Cortex of kidney (tissue), 1 donor: ENCODE measurements at places on chromosomes 2 and 18.

DNA sequence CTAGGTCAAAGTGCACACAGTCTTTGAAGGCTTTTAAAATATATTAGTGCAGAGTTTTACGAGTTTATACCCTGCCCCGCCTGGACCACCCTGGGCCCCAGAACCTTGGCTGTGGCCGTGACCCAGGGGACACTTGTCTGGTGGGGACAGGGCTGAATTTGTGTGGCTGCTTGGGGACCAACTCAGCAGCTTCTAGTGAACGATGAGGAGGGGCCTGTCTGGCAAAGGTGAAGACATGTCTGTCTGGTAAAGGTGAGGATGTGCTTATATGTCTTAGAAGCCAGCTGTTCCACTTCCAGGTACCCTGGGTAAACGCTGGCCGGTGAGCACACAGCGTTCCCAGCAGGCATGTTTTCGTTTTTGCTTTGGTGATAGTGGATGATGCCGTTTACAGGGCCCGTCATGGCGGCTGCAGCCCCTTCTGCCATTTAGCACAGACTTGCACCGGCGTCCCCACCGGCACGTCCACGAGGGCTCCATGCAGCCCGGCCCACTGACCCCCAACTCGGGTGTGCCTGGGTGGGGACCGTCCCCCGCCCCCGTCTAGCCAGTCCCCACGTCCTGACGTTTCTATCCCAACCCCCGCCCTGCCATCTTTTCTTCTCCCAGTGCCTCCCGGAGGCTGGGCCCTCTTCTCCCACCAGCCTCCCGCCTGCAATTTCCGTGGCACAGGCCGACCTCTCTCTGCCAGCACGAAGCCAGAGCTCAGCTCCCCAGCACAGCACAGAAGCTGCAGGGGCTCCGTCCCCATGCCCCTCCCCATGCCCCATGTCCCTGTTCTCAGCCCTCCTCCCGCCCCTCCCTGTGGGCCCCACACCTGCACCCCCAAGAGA is 67.8 kb downstream of the SLC66A2 start:
- DNase-seq, result no peak

DNA sequence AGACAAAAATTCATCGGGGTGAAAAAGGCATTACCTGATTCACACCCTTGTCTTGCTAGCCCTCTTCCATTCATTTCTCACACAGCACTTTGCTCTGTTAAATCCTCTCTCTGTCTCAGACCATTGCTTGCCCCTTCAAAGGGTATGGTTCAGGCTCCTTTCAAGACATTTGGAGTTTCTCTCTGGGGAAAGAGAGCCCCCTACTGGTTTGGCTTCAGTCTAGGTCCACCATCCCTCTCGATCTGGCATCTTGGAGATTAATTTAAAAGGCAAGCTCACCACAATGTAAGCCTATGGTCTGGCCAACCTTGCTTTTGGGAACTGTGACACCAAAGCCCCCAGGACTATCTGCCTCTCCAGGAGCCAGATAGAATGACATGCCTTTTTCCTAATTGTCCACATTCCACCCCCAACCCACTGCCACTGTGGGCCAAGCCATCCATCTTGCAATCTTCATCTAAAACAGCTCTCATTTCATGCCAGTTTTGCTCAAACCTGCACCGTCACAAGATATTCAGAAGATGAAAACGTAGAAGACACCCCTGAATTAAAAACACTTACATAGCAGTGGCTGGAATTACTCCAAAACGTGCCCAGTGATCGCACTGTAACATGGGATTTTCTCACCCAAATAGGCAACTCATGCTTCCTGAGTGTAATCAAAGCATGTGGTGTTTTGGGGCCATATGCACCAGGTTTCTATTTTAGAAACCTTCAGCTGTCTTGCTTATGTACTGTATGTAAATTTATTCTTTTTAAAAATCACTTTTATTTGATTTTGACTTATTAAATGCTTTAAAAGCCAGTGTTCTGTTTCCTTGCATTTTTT is 93.9 kb downstream of the FARSB start:
- DNase-seq, result no peak

DNA sequence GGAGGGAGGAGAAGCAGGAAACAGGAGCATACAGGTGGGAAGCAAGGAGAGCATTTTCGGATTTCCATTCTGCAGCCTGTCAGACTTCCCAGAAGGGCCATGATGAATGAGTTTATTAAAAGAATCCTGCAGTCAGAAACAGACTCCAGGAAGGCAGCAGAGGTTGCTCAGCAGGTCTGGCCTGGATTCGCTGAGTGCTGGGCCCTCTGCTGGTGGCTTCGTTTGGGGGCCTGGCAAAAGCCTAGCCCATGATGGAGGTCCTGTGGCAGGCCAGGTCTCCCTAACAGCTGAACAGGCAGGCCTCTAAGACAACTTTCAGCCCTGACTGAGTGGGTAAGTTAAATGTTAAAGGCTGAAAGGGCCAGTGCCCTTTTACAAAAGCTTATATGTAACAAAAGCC is 108.2 kb upstream of the CAPN13 start:
- DNase-seq, result no peak

- no peak for DNase-seq
Measured at GRCh38 chr18:79527656-79528315, 132.1 kb downstream of the NFATC1 start.

DNA sequence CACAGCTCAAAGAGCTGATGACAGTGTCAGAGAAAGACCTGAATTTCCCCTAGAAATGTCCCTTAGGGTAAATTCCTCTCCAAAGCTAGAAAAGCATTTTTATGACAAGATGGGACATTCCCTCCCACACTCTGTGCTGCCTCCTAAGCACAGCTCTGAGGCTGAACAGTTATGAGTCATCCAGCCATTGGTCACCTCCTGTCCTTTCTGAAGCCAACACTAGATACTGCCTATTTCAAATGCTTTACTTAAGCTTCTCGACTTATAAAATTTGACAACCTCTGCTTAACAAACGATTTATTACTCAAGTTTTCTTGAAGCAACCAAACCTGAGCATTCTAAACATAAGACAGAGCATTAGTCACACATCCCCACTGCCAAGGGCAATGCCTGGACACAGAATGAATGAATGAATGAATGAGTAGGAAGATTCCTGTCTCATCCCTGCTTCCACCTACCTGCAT is 35.4 kb downstream of the B4GALT6 start:
- DNase-seq, result no peak

DNA sequence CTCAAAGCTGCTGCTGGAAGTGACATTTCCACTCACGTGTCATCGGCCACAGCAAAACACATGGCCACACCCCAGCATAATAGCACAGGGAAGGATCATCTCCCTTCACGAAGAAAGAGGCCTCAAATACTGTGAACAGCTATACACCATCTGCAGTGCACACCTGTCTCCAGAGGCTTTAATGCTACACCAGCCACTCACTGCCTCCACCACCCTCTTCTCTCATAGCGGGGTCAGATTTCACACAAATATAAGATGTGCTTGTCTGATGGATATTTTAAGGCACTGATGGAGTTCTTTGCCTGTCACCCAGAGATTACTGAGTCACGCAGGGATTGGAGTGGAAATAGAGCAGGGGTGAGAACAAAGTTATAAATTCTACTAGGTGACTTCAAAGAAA is 374.0 kb downstream of the ZNF516 start:
- DNase-seq, result no peak

DNA sequence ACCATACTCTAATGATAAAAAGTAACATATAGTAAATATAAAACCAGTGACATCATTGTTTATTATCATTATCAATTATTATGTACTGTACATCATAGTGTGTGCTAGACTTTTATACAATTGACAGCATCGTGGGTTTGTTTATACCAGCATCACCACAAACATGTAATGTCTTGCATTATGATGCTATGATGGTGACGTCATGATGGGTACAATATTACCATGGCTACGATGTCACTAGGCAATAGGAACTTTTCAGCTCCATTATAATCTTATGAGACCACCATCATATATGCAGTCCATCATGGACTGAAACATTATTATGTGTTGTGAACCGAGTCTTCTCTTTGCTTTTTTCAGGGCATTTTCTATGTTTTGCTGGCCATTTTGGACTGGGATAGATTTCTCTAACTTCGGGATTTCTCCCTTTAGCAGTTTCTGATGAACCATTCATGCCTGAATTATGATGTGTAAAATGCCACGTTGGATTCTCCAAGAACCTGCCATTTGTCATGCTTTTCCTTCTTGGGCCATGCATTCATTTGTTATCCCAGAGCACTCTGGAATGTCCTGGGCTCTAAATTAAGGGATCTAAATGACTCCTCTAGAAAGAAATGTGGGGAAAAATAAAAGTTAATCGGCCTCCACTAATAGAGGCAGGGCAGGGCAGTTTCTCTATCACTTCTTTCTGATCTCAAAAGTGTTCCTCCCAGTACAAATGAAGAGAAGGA is 325.6 kb upstream of the TNP1 start:
- no peak for DNase-seq

GRCh38 chr2:99079226-99079625 is 62.3 kb upstream of the C2orf15 start:
- DNase-seq, result no peak

GRCh38 chr18:22172120-22172582 is 2.8 kb downstream of the GATA6 start:
- no peak for DNase-seq

DNA sequence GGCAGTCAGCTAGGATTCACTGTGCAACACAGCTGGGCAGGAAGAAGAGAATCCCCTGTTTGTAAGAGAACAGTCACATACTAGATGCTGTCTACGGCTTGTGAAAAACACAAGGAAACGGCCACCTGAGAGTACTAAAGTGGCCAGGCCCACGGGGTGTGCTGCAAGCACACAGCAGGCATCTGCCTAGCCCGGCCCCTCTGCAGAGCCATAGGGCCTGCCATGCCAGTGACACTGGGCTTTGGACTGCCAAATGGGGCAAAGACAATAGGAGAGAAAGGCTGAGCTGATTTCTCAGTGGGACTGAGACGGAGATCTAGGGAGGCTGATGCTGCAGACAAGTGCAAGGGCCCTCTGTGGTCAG is 10.3 kb downstream of the TUBB6 start:
- no peak for DNase-seq

DNA sequence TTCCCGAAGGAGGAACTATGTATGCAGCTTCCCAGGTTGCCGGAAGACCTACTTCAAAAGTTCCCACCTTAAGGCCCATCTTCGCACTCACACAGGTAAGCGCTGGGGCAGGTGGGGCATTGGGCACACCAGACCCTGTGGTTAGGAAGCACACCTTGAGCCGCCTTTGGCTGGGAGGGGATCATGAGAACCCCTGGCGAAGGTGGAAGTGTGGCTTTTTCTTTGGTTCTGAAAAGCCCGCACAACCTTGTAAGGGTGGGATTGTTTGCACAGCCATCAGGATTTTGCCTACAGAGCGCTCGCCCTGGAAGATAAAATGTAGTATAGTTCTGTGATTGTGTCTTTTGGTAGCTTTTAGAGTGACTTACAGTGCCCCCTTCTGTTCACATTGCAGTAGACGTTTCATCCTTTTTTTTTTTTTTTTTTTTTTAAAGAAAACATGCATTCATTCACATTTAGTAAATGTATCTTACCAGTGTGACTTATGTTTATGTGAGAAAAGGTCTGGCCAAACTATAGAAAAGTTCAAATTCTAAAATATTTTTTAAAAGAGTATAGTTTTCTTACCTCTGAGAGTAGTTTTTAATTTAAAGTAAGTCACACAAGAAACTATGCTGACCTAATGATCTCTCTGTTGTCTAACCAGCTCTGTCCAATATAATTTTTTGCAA is 5.3 kb downstream of the KLF11 start:
- DNase-seq, result no peak

- DNase-seq, result no peak
Measured at GRCh38 chr2:37541516-37541915, 129.9 kb downstream of the CDC42EP3 start.

DNA sequence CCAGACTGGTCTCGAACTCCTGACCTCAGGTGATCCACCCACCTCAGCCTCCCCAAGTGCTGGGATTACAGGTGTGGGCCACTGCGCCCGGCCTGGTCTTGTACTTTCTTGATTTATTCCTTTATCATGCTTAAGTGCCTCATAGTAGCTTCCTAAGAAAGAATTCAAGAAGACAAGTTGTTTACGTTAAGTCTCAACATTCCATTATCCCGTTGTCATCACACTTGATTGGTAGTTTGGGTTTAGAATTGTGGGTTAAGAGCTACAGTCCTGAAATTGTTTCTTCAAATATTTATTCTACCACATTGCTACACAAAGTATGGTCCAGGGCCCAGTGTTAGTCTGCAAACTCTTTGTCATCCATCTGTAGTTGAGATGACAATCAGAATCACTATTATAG is 194.0 kb downstream of the VWC2L start:
- DNase-seq, result no peak

GRCh38 chr2:200172944-200173581 is 133.4 kb upstream of the SPATS2L start:
- DNase-seq, result no peak

GRCh38 chr2:140947236-140947635 is 1183.6 kb downstream of the LRP1B start:
- no peak for DNase-seq

- no peak for DNase-seq
Measured at GRCh38 chr2:160209516-160209856, 9.4 kb upstream of the ITGB6 start.

DNA sequence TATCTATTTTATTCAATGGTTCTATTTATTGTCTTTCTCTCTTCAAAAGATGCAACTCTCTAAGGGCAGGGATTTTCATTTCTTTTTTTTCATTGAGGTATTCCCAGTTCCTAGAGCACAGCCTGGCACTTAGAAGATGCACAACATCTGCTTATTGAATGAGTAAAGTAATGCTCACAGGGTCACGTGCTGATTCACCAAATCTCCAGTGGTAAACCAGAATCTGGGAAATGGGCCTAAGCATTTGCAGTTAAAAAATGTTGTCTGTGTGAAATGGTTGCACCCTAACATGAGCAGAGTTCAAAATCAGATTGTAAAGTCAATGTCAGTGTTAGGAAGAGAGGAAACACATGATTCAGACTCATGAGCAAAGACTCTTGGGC is 15.8 kb downstream of the SLC8A1 start:
- no peak for DNase-seq

DNA sequence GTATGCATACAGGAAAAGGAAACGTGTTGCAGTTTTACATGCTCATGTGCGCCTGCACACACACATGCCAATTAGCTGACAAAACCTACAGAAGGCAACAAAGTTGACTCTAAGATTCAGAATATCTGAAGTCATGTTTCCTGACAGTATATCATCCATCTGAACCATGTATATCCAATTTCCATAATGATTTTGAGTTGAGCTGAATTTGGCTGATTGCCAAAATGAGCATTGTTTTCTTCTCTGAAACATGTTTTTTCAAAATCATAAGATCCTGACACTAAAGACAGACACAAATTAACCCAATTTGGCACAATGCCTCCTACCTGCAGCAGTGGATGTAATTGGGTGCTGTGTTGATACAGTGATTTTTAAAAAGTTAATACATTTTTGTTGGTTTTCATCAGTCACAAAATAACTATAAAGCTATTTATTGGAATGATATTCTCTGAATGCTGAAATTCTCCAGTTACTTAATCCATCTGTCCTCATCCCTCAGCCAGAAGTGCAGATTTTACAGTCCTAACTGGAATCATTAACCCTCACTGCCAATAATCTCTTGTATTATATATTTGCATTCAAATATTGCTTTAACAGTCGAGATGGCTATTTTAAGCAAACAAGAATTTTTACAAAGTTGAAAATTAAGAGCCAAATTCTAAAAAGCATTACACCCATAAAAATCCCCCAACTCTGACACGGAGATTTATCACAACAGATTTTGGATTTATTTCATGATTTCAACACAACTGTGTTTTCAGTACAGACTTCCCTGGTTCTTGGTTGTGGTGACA is 161.7 kb upstream of the LMAN1 start:
- no peak for DNase-seq
